ENCODE measurements at places on chromosomes 1 and 21. TPM values are rescaled to one million over a fixed set of nuclear protein-coding genes. Genes with fewer than 3 reads are reported as not detected.

Gene FCRL5
- total RNA-seq: 0.21 TPM

Gene PHTF1
- 23.3 TPM for total RNA-seq

Gene TMEM82
- not detected for total RNA-seq

DNA sequence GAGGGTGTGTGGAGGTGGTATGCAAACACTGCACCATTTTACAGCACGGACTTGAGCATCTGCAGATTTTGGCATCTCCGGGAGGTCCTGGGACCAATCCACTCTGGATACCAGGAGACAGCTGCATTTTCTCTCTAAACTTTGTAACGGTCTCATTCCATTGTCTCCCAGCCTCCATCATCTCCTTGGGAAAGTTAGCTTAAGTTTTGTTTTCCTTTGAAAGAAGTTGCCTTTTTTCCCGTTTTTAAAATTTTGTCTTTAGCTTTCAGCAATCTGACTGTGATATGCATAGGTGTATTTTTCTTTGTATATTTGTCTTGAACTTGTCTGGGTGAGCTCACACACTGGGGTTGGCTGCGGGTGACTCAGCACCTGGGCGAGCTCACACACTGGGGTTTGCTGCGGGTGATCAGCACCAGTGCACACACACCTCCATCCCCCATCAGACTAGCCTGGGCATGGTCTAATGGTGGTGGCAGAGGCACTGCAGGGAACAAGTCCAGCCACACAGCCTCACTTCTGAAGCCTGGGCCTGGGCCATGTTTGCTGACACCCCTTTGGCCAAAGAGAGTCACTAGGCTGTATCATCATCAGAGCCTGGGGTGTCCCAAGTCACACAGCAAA is 32.1 kb upstream of the COL18A1 start:
- DNase-seq: no peak

DNA sequence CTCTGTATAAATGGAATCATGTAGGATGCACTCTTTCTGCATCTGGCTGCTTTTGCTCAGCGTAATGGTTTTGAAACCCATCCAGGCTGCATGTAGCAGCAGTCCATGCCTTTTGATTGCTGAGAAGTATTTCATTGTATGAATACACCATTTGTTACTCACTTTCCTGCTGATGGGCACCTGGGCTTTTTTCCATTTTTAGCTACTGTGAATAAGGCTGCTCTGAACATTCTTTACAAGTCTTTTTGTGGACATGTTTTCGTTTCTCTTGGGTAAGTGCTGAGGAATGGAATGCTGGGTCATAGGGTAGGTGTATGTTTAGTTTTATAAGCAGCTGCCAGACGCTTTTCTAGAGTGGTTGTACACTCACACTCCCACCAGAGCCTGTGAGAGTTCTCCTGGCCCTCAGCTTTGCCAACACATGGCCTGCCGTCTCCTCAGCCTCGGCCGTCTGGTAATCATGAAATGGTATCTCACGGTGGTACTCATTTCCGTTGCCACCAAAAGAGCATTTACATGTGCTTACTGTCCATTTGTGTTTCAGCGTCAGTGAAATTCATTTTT is 22.7 kb downstream of the SLX9 start:
- no peak for DNase-seq

Gene MYBPH
- not detected for total RNA-seq

GRCh38 chr1:47637111-47637685 is 199.4 kb downstream of the FOXD2 start:
- DNase-seq: no peak

GRCh38 chr1:20721117-20722061 is 3.6 kb upstream of the KIF17 start:
- DNase-seq: peak; percentile 6

Gene SGIP1
- 8.0 TPM for total RNA-seq

DNA sequence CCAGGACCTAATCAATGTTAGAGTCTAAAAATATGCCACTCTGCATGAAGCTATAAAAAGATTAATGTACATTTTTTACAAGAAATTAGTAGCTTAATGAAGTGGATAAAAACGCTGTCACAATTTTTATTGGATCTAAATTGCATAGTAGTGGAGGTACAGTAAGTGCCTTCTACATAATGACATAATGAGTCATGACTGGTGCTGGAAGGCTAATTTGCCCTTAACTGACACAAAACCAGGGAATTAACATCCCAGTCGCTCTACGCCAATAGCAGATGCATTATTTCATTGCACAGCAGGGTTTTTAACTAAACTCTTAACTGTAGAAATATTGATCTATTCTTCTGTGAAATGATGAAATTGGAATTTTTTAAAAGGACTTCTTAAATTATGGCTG is 33.3 kb downstream of the RRAGC start:
- DNase-seq: no peak

Gene MPL
- total RNA-seq: 0.66 TPM

DNA sequence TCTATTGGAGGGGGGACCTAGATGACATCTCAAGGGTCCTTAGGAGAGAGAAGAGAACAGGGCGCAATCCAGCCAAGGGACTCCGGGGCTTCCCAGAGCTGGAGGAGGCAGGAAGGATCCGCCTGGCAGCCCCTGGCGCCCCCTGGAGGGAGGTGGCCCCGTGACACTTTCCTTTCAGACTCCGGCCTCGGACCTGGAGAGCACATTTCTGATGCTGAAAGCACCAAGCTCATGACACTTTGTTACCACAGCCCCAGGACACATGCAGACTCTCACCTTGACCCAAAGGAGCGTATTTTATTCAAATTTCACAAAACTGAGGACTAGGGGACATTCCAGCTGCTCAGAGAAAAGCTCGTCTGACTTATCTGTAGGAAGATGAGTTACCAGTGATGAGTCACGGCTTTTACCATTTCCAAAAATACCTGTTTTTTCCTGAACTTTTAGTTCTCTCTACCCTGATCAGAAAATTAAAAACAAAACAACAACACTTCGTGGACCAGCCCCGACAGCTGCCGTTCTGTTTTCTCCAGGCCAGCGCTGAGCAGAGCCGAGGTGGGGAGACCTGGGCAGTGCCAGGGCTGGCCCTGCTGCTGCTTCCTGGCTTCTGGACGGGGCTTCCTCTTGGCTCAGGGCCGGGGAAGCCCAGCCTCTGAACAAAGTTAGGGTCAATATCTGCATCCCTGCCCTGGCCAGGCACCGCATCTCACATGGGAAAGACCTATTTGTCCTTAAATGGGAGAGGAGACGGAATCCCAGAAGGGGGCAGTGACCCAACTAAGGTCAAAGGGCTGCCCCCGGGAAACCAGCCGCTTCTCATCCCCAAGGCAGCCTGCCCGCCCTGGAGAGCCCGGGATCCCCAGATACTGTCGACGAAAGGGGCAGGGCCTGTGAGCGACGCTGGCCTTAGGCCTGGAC is 21.6 kb upstream of the POFUT2 start:
- no peak for DNase-seq

DNA sequence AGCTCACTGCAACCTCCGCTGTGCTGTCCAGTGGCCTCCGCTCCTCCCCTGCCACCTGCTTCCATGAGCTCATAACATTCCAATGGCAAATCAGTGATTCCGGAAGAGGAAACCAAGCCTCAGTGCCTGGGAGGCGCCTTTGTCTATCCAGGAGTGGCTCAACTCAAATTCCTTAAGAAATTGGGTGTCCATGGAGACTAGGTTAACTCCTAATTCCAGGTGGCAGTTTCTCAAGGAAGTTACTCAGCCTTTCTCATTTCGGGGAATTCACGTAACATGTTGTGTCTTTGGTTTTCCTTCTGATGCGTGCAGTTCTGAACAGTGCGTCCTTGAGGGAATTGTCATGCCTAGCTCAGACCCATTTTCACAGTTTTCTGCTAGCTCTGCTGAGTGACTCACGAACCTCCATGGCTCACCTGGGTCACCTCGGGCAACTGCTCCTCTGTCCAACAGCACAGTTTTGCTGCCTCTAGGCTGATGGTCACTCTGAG is 89.9 kb upstream of the DSCAM start:
- DNase-seq: no peak

DNA sequence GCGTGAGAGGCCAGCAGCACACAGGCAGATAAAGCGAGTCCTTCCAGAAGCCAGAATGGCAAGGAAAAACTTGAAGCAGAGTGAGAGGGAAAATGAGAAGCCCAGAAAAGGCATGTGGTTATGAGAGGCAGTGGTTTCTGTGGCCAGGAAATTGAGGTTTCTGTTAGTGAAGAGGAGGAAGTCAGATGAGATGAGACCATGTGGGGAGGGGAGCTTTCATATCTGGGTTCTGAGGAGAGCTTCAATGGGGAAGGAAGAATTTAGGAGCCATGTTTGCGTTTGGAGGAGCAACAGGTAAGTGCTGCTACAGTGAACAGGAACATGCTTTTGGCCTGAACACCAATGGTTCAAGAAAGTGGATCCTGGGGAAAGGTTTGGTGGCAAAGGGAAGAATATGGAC is 6.1 kb upstream of the CD1A start:
- no peak for DNase-seq

Gene HMGB4
- total RNA-seq: not detected

Gene PADI3
- total RNA-seq: not detected

Gene SH2D1B
- total RNA-seq: not detected

Gene DMBX1
- total RNA-seq: not detected

DNA sequence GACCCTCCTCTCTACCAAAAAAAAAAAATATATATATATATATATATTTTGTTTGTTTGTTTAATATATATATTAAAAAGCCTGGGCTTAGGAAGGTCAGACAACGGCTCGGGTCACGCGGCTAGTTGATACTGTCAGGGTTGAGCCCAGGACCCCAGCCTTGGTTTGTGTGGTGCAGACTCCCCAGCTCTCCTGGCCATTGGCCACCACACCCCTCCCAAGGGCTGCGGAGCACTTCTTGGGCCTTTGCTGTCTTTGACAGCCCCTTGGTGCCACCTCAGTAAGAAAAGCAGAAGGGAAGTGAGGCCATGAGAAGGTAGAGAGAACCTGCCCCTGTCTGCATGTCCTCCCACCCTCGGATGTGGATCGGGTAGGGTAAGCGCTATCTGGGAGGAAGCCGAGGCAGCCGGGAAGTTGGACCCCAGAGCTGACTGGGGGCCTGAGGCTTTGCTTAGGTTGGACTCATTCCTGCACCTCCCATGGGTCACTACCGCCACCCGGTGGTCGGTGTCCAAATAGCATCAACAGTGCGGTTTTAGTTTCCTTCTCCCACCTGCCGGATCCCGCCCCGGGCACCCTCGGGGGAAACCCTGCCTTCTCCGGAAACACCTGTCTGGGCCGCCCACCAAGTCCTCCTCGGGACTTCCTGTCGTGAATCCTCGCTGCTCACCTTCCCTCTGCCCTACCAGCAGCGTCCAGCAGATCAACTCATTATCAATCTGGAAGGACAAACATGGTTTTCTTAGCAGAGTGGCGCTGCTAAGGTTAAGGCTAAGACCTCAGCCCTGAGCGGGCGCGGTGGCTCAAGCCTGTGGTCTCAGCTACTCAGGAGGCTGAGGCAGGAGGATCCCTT is 29.8 kb upstream of the GNPAT start:
- DNase-seq: peak; percentile 62
